ENCODE measurements at places on chromosomes 11 and 22.

DNA sequence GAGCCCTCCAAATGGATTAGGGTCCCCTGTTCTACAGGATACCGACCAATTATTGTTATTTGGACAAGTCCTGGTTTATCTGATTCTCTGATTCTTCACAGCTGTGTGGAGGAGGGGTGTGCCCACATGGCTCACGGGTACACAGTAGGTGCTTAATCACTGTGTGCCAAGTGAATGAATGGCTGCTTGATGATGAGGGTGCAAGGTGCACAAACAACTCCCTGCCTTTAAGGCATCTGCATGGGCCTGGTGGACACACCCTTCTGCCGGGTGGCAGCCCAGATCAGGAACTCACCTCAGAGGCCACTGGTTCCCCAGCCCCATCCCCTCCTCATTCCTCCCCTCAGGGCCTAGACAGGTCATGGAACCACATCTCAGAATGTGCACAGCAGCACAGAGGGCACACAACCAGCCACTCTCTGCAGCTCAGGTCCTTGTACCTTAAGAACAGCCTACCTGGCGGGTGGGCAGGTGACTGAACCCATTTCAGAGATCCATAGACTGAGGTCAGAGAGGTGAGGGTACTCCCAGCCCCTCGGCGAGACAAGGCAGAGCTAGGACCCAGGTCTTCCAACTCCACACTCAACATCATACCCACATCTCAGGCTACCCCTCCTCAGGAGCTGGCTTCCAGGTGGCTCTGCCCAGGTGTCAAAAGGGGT lies 50.3 kb downstream of the SHANK2 start:
- H3K4me1 ChIP-seq: no peaks in the 10 kb centered on the region
- H3K4me3 ChIP-seq: no peak overlapping the region
- H3K27me3 ChIP-seq: no peaks in the 10 kb centered on the region

GRCh38 chr11:19524171-19524671 lies 188.4 kb upstream of the NAV2 start:
- no peaks in the 10 kb centered on the region for H3K36me3 ChIP-seq
- no peak overlapping the region for H3K4me3 ChIP-seq
- no peak overlapping the region for H3K27ac ChIP-seq
- no peak for DNase-seq

- H3K27ac ChIP-seq: no peak overlapping the region
- no peaks in the 10 kb centered on the region for H3K27me3 ChIP-seq
Observed at GRCh38 chr11:130997278-130997677, 81.0 kb upstream of the SNX19 start.

- H3K36me3 ChIP-seq: peaks cover 15% of the 10 kb centered on the region
- H3K4me3 ChIP-seq: peak overlapping the region; percentile 88
- DNase-seq: no peak
Observed at GRCh38 chr11:62666259-62666926, 1.3 kb downstream of the CSKMT start.

GRCh38 chr11:127993281-127993680 lies 594.1 kb downstream of the ETS1 start:
- H3K27ac ChIP-seq: no peak overlapping the region
- no peaks in the 10 kb centered on the region for H3K27me3 ChIP-seq
- H3K36me3 ChIP-seq: no peaks in the 10 kb centered on the region
- H3K4me1 ChIP-seq: no peaks in the 10 kb centered on the region
- DNase-seq: no peak
- H3K4me3 ChIP-seq: no peak overlapping the region

GRCh38 chr22:32868946-32869345 lies 67.4 kb downstream of the TIMP3 start:
- H3K36me3 ChIP-seq: no peaks in the 10 kb centered on the region
- no peak overlapping the region for H3K4me3 ChIP-seq
- no peaks in the 10 kb centered on the region for H3K4me1 ChIP-seq
- H3K27me3 ChIP-seq: no peaks in the 10 kb centered on the region

GRCh38 chr11:28759311-28759710 lies 651.1 kb downstream of the METTL15 start:
- H3K4me3 ChIP-seq: no peak overlapping the region
- no peaks in the 10 kb centered on the region for H3K27me3 ChIP-seq
- no peaks in the 10 kb centered on the region for H3K36me3 ChIP-seq
- H3K27ac ChIP-seq: no peak overlapping the region

- peaks cover 25% of the 10 kb centered on the region for H3K4me1 ChIP-seq
- no peak overlapping the region for H3K4me3 ChIP-seq
- DNase-seq: no peak
- H3K27ac ChIP-seq: no peak overlapping the region
- H3K36me3 ChIP-seq: no peaks in the 10 kb centered on the region
- peaks cover 21% of the 10 kb centered on the region for H3K27me3 ChIP-seq
Observed at GRCh38 chr22:25419247-25420113, 145.0 kb upstream of the GRK3 start.

- H3K27ac ChIP-seq: no peak overlapping the region
- H3K4me3 ChIP-seq: no peak overlapping the region
Observed at GRCh38 chr22:47249370-47249928, 487.0 kb downstream of the TBC1D22A start.

GRCh38 chr11:127789927-127790326 lies 789.4 kb upstream of the KIRREL3 start:
- no peak overlapping the region for H3K27ac ChIP-seq
- H3K4me3 ChIP-seq: no peak overlapping the region
- H3K36me3 ChIP-seq: no peaks in the 10 kb centered on the region
- no peaks in the 10 kb centered on the region for H3K27me3 ChIP-seq

GRCh38 chr11:19711911-19712280 lies 741 bp upstream of the NAV2 start:
- H3K27ac ChIP-seq: peak overlapping the region; percentile 47
- H3K4me3 ChIP-seq: peak overlapping the region; percentile 63
- DNase-seq: no peak

GRCh38 chr11:118786657-118787056 lies 4.3 kb downstream of the DDX6 start:
- H3K4me3 ChIP-seq: peak overlapping the region; percentile 18
- no peak for DNase-seq
- peaks cover 67% of the 10 kb centered on the region for H3K4me1 ChIP-seq
- peaks cover 25% of the 10 kb centered on the region for H3K36me3 ChIP-seq
- no peaks in the 10 kb centered on the region for H3K27me3 ChIP-seq
- H3K27ac ChIP-seq: peak overlapping the region; percentile 18

DNA sequence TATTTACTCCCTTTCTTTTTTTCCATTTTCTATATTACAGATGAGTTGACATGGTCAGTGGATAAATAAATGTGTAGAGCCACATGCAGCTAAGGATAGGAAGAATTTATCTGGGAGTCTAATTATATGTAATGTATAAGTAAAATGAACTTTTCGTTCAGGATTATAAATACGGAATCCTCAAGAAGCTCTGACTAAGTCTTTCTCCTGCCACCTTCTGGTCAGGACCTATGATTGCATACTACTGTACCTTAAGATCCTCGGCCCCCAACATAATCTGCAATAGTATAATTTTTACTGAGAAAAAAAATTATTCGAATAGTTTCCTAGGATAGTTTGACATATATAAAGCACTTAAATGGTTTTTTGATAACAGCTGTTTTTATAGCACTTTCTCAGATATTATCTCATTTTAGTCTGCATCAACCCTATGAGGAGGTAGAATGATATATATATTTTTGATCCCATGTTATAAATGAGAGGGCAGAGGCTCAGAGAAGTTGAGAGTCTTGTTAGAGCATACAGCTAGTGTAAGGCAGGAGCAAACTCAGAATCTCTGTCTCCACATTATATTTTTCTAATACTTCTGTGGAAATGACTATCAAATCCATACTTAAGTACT lies 36.1 kb downstream of the CCDC90B start:
- peak; percentile 28 for DNase-seq
- H3K36me3 ChIP-seq: no peaks in the 10 kb centered on the region
- no peak overlapping the region for H3K4me3 ChIP-seq
- no peak overlapping the region for H3K27ac ChIP-seq
- H3K27me3 ChIP-seq: no peaks in the 10 kb centered on the region

- H3K4me1 ChIP-seq: no peaks in the 10 kb centered on the region
- no peak for DNase-seq
Observed at GRCh38 chr11:45458269-45458668, 172.1 kb upstream of the SYT13 start.

DNA sequence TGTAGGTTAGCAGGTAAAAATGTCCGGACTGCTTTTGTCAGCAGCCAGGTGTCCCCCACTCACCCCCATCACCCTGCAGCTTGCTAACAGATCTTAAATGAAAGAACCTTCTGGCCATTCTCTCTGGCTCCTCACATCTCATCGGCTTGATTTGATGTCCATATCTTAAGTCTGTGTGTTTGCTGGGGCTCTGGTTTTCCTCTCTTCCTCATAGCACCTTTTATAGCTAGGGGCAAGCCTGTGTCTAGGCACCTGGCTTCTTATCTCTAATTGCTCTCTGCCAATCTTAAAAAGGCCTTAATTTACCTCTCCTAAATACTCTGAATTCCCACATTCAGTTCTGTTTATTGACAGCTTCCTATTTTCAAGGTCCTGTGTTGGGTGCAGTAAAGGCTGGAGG lies 72.0 kb downstream of the ARHGAP42 start:
- H3K4me3 ChIP-seq: no peak overlapping the region
- no peak for DNase-seq
- no peaks in the 10 kb centered on the region for H3K36me3 ChIP-seq
- H3K27me3 ChIP-seq: no peaks in the 10 kb centered on the region

- no peaks in the 10 kb centered on the region for H3K36me3 ChIP-seq
- DNase-seq: peak; percentile 59
- H3K4me3 ChIP-seq: peak overlapping the region; percentile 0
- H3K4me1 ChIP-seq: peaks cover 31% of the 10 kb centered on the region
- H3K27ac ChIP-seq: peak overlapping the region; percentile 67
- H3K27me3 ChIP-seq: no peaks in the 10 kb centered on the region
Observed at GRCh38 chr11:746289-747157, 741 bp upstream of the TALDO1 start.

DNA sequence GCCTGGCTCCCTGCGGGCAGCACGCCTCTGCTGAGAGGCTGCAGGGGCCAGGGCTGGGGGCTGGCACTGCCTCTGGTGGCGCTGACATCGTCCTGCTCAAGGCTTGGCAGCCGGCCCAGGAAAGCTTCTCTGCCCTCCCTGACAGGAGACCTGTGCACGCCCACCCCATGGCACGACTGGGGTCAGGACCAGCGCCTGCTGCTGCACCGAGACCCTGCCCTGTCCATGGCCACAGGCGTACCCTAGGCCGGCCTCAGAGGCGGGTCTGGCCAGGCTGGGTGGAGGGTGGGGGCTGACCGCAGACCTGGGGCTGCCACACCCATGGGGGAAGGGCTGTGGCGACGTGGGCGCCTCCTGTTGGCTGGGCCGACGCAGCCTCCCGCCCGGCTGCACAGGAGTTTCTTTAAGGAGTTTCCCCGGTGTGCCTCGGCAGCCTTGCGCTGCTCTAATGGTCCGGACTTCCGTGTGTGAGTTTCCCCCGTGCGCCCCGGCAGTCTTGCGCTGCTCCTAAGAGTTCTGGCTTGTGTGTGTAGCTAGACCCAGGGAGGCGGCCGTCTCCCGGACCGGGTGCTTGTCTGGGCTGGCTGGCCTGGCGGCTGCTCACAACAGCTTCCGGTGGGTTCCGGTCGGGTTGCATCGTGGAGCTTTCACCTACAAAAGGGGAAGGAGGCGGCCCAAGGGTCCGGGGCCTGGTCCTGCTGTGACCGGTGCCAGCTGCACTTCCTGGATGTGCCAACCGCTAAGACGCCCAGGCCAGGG lies 4.6 kb downstream of the TRABD start:
- peak; percentile 89 for DNase-seq
- peaks cover 69% of the 10 kb centered on the region for H3K4me1 ChIP-seq
- H3K27me3 ChIP-seq: no peaks in the 10 kb centered on the region
- peak overlapping the region; percentile 97 for H3K27ac ChIP-seq
- H3K36me3 ChIP-seq: peaks cover 21% of the 10 kb centered on the region
- H3K4me3 ChIP-seq: peak overlapping the region; percentile 91

- H3K27me3 ChIP-seq: no peaks in the 10 kb centered on the region
- no peaks in the 10 kb centered on the region for H3K4me1 ChIP-seq
- H3K4me3 ChIP-seq: no peak overlapping the region
- no peak overlapping the region for H3K27ac ChIP-seq
- no peaks in the 10 kb centered on the region for H3K36me3 ChIP-seq
- DNase-seq: no peak
Observed at GRCh38 chr11:42085736-42086135, 626.3 kb upstream of the LRRC4C start.

- no peak overlapping the region for H3K27ac ChIP-seq
- H3K4me1 ChIP-seq: peaks cover 3% of the 10 kb centered on the region
Observed at GRCh38 chr22:30210235-30210909, 36.2 kb downstream of the LIF start.

DNA sequence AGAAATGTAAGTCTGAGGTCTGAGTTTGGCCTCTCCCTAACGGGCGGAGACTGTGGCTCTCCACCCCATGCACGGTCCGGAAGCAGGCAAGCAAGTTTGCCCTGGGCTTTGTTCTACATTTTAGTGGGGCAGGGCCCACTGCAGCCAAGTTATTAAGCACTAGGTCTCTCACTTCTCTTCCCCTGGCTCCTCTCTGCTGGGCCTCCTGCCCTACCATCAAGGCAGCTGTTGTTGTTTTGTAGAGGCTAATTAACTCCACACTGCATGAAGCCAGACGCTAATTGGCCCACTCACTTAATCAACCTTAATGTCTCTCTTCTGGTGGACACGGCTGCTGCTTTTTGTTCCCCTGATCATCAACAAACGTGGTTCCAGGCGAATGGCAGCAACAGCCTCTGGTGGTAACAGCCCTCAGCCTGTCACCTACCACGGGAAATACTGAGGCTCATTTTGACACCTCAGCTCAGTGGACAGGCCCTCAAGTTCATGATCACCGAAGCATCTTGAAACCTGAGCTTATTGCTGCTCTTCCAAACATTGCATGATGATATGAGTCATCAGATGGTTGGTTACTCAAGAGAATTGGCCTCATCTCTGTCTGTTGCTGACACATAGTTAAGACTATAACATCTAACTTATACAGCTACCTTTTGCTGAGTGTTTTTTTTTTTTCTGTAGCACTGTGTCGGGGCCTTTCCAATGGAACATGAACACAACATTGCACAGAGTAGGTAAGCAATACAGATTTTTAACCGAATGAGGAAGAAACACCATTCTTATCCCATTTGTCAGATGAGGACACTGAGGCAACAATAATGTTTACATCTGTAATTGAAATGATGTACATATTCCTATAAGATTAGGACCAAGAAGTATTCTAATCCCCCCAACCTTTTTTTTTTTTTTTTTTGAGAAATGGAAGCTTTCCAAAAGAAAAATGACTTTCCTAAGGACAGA lies 20.8 kb upstream of the LMO2 start:
- no peaks in the 10 kb centered on the region for H3K4me1 ChIP-seq
- H3K27ac ChIP-seq: no peak overlapping the region
- DNase-seq: no peak
- no peak overlapping the region for H3K4me3 ChIP-seq
- no peaks in the 10 kb centered on the region for H3K27me3 ChIP-seq
